ENCODE measurements at places on chromosomes 13 and 19. TPM values are rescaled to one million over a fixed set of nuclear protein-coding genes. Genes with fewer than 3 reads are reported as not detected.

The KRTDAP gene
- not detected for total RNA-seq

The PCDH17 gene
- not detected for total RNA-seq

The KIR2DL1 gene
- not detected for total RNA-seq

The PIK3R2 gene
- 9.4 TPM for total RNA-seq

The ZNF583 gene
- total RNA-seq = 2.2 TPM

The CBY2 gene
- total RNA-seq = 0.96 TPM

The TINCR gene
- 3.1 TPM for total RNA-seq

The ARHGAP35 gene
- total RNA-seq = 47.7 TPM

The LILRA2 gene
- not detected for total RNA-seq

The NLRP9 gene
- not detected for total RNA-seq

The ZNF440 gene
- 13.1 TPM for total RNA-seq

The CNN1 gene
- total RNA-seq = not detected

The TSSK6 gene
- total RNA-seq = 6.2 TPM

The COL5A3 gene
- total RNA-seq = 2.1 TPM

The ZNF506 gene
- total RNA-seq = 32.6 TPM

The CNOT3 gene
- 56.9 TPM for total RNA-seq

The SHISA7 gene
- total RNA-seq = not detected

The HSPBP1 gene
- 15.8 TPM for total RNA-seq

The CADM4 gene
- total RNA-seq = 0.30 TPM

The GRK1 gene
- total RNA-seq = not detected

The MCF2L gene
- total RNA-seq = 22.2 TPM

The SPRY2 gene
- 0.37 TPM for total RNA-seq

The IZUMO4 gene
- total RNA-seq = 16.5 TPM

The IL4I1 gene
- 3.7 TPM for total RNA-seq

The SIAH3 gene
- total RNA-seq = not detected

The KLK1 gene
- total RNA-seq = 0.47 TPM

The NLRP7 gene
- not detected for total RNA-seq

The LGALS7B gene
- not detected for total RNA-seq

The S1PR2 gene
- 20.9 TPM for total RNA-seq

The PLPPR3 gene
- total RNA-seq = not detected

The KLK11 gene
- not detected for total RNA-seq

The DCT gene
- total RNA-seq = 0.44 TPM

The ZNF350 gene
- total RNA-seq = 25.4 TPM

The ADM5 gene
- total RNA-seq = 1.7 TPM

The URAD gene
- not detected for total RNA-seq

The KLF1 gene
- total RNA-seq = not detected

The TRPC4 gene
- not detected for total RNA-seq

The HSH2D gene
- total RNA-seq = 45.5 TPM

The NUMBL gene
- total RNA-seq = 10.4 TPM

The SMIM24 gene
- total RNA-seq = 1.4 TPM

The FXYD5 gene
- 503 TPM for total RNA-seq
